ENCODE measurements at places on chromosomes 5 and 9.

- DNase-seq = no peak
These were observed 500.9 kb downstream of the EFNA5 start for GRCh38 chr5:107169867-107170266.

- DNase-seq = no peak
These were observed 2.5 kb upstream of the RGMB start for GRCh38 chr5:98770911-98771322.

DNA sequence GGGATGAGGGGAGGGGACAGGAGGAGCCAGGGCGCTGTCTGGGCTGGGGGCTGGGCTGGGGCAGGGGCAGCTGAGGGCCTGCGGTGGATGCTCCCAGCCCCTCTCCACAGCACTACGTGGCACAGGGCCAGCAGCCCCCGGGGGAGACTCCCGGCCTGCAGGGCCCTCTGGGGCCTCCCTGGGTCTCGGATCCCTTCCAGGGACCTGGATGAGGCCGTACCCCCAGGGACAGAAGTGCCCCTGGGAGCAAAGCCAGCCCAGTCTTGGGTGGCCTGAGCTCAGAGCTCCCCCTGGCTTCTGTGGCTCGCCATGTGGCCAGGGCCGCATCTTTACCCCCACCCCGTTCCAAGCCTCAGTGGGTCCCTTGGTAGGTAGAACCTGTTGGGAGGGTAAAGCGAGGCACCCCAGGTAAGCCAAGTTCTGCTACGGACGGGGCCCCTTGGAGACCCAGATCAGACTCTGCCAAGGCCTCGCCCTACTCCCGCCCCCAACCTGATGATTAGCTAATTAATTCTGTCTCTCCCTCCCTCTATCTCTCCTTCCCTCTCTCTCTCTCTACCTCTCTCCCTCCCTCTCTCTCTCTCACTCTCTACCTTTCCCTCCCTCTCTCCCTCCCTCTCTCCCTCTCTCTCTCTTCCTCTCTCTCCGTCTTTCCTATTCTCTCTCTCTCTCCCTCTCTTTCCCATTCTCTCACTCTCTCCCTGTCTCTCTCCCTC is 24.3 kb downstream of the KCNT1 start:
- DNase-seq = no peak

GRCh38 chr9:123033864-123034601 is 566 bp downstream of the GPR21 start:
- DNase-seq = no peak

GRCh38 chr5:31193591-31194467 is at the start of gene CDH6:
TSS of gene CDH6 (plus strand) at chr5:31193686. CDS start at chr5:31267474, 73,788 bp downstream.
- DNase-seq = no peak

GRCh38 chr9:108093773-108094675 is 604.5 kb upstream of the KLF4 start:
- no peak for DNase-seq

GRCh38 chr5:73375949-73376348 is 72.6 kb downstream of the FOXD1 start:
- no peak for DNase-seq

- DNase-seq = peak; percentile 85
These were observed 151.3 kb downstream of the GAS1 start for GRCh38 chr9:86795823-86796553.

DNA sequence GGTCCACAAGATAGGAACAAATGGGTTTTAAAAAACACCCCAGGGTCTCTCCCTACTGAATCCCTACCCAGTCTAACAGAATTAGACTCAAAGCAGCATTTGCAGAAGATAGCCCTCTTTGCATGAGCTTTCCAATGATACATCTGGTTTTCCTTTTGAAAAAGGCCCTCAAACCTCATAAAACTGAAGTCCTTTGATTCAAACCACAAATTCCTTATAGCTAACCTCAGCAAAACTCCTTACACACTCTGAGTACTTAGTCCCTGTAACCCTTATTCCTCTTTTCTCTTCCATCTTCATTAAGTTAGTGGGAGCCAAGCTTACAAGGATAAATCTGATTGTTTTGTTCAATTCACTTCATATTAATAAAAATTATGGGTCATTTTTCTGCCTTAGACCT is 90.5 kb upstream of the TNC start:
- DNase-seq = no peak

DNA sequence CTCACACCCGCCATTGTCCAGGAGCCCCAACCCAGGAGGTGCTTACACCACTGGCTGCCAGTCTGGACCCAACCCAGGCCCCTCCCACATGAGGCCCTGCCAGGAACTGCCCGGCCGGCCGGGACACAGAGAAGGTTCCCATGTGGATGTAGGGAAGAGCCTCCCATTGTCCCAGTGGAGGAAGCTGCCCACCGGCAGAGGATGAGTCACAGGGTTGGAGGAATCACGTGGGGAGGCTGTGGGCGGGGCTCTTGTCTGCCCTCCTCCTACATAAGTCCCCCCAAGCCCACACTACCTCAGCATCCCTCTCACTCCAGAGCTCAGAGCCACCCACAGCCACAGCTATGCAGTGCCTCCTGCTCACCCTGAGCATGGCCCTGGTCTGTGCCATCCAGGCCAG is 26.1 kb downstream of the PAEP start:
- no peak for DNase-seq

GRCh38 chr5:165187815-165188214 is 1682.4 kb downstream of the MAT2B start:
- DNase-seq = no peak

DNA sequence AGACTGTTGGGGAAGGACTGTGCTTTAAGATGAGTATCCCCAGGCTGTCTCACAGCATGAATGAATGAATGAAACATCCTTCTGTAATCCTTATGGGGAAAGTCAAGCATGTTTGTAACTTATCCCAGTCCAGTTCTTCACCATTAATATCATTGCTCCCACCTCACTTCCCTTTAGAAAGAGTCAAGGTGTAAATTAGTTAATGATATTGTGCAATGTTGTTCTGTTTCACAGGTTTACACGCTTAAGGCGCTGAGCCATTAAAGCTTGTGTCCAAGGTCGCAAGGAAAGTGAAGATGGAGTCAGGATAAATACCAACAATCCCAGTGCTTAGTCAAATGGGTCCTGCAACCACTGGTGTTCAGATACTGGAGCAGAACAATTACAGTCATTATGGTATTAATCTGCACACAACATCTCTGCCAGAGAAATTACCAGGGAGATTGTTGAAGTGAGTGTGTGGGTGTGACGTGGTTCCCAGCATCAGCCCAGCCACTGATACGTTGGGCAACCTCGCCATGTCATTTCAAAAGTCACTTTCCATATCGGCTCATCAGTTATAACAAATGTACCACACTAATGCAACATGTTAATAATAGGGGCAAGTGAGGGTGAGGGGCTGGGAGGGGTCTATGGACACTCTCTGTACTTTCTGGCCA is 1.5 kb upstream of the MYO10 start:
- no peak for DNase-seq

- DNase-seq = no peak
These were observed 10.9 kb downstream of the SH3GL2 start for GRCh38 chr9:17589771-17590170.

DNA sequence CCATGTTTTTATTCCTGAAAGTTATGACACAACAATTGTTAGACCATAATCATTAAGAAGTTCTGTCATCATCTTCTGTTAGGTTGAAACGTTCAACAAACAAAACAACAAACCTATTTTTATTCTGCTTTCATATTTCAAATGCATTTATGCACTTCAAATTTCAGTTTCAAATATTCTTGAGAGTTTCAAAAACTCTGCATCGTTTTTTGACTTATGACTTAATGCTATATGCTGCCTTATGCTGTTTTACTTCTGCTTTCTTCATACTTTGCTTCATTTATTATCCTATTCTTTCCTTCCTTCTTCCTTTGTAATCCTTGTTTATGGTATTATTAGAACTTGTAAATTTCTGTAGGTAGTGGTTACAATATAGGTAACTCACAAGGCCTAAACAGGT is 95.0 kb downstream of the PCSK1 start:
- DNase-seq = no peak

DNA sequence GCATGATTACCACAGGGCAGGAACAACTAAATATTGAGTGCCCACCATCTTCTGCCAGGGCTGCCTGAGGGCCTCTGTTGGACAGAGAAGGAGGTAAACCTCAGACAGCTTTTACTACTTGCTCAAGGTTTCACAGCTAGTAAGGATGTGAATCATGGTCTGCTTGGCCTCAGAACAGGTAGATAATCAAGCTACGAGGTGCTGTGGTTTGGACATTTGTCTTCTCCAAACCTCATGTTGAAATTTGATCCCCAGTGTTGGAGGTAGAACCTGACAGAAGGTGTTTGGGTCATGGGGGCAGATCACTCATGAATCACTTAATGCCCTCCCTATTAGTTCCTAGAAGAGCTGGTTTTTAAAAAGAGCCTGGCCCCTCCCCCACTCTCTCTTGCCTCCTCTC is 541.2 kb upstream of the TRPC7 start:
- DNase-seq = no peak

DNA sequence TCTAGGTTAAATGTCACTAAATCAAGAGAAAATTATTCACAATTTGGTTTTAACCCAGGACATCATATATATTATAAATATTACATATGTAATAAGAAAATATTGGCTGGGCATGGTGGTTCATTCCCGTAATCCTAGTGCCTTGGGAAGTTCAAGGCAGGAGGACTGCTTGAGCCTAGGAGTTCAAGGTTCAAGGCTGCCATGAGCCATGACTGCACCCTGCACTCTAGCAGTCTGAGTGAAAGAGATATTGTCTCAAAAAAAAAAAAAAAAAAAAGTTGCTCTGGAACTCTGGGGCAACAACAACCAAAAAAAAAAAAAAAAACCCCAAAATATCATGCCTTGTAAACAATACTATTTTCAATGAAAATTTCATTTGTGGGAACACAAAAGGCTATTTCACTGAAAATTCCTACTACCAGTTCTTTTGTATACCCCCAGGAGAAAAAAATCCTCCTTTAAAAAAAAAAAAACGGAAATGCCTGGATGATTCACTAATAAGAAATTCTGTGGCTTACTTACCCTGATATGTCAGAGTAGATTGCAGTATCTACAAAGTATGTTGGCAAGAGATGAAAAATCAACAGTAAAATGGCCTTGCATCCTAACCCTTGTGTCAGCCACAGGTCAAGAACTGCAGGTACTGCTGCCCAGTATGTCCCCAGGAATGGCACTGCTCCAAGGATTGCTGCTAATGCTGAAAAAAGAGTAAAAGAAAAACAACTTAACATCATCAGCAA is 22.6 kb upstream of the CTNNAL1 start:
- peak; percentile 49 for DNase-seq

GRCh38 chr5:5141625-5142525 is 1.7 kb downstream of the ADAMTS16 start:
- peak; percentile 38 for DNase-seq

DNA sequence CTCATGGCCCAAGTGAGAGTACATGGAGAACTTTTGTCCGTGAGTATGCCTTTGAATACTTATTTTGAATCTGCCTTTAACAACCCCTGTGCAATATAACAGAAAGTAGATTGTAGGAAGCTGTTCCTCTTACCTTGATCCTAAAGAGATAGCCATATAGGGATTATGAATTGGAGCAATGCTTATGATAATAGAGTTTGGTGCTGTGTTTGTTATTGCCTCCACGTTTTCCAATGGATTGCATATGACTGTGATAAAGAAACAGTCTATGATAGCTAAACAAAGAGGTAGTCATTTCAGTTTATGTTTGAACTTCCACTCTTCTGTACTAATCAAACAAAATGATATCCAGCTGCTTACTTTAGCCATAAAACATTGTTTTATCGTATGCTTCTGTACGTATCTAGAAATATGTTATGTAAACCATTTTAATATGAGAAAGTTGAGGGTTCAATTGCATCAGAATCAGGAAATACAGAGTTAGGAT is 199.6 kb upstream of the RGMB start:
- DNase-seq = no peak

DNA sequence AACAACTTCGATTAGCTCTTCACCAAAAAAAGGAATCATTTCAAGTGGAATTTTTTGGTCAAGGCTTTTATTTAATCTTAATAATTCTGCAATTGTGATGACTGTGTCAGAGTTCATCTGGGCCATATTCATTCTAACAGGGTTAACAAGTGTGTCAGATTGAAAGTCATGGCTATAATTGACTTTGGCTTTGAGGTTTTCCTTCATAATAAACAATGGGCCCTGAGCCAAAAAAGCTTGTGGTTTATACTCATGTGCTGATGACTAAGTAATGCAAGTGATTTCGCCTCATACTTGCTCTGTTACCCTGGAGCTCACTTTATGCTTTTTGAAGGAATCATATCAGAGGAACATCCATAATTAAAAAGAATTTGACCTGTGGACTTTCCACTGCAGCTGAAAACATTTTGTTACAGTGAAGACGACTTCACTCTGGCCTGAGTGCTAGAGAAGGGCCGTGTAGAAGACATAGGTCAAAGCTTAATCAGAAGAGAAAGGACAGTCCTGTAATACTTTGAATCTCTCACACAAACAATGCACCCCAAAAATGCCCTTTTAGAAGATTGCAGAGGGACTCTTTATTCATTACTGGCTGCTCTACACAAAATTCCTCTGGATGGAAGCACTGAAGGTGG is 101.7 kb downstream of the GDNF start:
- peak; percentile 94 for DNase-seq

DNA sequence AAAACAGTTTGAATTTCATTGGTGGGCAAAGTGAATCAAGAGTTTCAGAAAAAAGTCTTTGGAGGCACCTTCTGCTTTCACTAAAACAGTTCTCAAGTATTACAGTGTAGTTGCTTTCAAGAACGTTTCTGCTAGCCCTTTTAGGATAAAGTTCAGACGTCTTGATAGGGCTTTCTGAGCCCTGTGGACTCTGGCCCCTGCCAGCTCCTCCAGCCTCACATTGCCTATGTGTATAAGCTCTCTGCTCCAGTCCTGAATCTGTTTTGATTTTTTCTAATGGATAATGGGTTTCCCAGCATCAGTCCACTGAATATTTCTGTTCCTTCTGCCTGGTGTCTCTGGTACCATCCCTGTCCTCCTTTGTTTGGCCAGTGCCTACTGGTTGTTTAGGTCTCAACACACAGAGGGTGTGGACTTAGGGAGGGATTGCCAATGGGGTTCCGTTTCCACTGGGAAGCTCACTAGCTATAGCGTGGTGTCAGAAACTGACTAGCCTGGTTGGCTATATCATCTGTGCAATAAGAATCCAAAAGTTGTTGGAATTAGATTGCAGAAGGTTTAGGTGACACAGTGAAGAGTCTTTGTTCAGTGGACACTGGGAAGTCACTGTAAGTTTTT is 26.4 kb downstream of the ARHGAP26 start:
- no peak for DNase-seq

DNA sequence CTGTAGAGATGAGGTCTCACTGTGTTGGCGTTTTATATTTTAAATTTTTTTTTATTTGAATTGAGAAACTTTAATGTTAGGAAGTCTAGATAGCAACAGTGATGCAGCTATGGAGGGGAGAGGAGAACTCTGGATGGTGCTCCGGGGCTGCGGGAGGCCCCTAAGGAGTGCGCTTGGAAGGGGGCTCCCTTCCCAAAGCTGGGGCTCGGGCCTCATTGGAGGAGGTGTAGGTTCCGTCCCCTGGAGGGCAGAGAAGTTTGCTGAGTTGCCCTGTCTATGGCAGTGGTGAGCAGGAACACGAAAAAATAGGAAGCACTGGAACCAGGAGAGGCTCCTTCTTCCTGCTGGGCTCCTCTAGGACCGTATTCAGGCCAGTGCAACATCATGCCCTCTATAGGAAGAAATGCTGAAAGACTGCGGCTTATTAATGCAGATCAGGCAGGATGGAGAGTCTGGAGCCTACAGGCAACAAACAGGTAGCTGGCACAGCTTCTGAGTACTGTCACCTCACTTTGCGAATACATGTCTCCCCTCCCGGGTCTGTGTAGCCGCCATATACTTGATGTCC is 16.1 kb downstream of the AHRR start:
- no peak for DNase-seq

GRCh38 chr9:16970321-16970720 is 99.9 kb upstream of the BNC2 start:
- no peak for DNase-seq

Measured in fibroblast of the conjunctiva (primary cell).